ENCODE measurements at places on chromosomes 2 and 18. TPM values are rescaled to one million over a fixed set of nuclear protein-coding genes. Genes with fewer than 3 reads are reported as not detected.

GRCh38 chr2:240224676-240225075 lies 84.2 kb upstream of the OTOS start:
- DNase-seq: peak; percentile 39

DNA sequence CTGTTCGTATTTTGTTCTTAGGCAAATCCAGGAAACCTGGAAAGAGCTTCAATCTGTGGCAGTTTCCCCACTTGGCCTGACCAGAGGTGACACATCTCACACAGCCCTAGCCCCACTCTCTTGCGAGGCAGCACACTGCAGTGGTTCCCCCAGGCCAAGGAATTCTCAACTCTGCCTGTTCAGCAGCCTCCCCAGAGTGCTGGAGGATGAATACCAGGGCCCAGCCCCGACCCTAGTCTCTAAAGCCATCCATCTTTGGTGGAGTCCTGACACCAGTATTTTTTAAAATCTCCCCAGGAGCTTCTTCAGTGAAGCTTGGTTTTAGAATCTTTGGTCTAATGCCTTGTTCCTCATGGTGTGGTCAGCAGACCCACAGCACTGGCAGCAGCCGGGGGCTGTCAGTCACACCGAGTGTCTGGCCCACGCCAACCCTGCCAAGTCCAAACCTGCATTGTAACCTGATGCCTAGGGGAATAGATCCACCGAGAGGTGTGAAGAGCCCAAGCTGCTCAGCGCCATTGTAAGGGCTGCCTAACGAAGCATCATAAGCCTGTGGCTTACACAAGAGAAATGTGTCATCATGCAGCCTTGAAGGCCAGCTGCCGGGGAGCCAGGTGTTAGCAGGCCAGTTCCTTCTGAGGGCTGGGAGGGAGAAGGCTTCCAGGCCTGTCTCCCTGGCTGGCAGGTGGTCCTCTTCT lies 428.7 kb upstream of the ID2 start:
- peak; percentile 41 for DNase-seq

DNA sequence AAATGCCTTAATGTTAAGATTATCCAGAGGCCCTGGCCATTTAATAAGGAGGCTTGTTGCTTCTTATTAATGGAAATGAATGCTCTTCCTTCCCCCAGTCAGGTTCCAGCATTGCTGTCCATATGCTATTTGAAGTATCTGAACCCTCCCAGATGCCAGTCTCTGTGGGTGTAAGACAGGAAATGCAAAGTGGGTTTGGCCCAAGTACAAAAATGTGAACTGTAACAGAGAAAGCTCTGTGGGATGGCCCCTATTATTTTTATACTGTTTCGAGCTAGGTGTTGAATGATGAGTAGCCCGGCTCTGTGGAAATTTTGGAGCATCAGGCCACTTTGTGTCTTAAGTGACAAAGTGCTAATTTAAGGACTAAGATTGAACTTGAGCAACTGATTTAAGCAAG lies 141.0 kb downstream of the UXS1 start:
- DNase-seq: peak; percentile 69

NDC80 gene
- total RNA-seq: 0.26 TPM

DNA sequence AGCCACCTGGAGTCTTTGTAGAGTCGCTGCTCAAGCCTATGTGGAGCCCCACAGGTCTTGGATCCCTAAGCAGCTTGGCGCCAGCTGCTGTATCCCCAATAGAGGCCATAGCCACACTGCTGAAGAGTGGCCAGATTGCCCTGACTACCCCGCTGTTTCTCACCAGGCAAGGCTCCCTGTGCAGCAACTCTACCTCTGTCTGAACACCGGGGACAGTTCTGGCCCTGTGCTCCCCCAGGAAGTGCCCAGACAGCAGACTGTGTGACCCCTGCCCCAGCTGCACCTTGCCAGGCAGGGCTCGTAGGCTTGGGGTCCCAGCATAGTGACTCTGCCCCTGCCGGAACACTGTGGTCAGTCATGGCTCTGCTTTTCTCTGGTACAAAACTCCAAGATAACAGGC lies 53.5 kb upstream of the GALNT13 start:
- DNase-seq: no peak

DNA sequence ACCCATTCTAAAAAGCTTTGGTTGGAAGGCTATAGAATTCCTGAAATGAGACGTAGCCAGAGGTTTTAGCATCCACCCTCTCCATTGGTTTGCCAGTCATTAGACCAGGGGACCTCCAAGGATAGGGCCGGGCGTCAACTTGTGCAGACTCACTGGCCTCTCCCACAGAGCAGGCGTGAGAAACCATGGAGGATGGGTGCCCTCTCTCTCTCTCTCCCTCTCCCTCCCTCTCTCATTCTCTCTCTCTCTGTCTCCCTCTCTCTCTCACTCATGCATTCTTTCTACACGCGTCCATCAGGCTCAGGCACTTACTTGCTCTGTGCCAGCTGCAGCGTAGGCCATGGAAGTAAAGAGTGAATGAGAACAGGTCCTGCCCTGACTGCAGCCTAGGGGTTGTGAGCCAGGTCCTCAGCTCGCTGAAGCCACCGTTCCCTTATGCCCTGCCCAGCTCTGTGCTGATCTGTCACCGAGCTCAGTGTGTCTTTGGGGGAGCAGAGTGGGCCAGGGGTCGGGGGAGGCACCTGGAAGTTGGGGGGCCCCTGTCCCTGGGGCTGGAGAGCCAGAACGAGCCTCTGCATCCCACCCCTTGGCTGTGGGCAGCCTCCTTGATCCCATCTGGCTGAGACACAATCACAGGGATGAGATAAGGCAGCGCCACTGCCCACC lies 304.4 kb upstream of the HS6ST1 start:
- DNase-seq: no peak

- DNase-seq: no peak
Measured at GRCh38 chr2:121203591-121204249, 81.3 kb downstream of the TFCP2L1 start.

AQP4 gene
- total RNA-seq: not detected

- DNase-seq: no peak
Measured at GRCh38 chr2:129375632-129376425, 603.6 kb upstream of the RAB6C start.

DNA sequence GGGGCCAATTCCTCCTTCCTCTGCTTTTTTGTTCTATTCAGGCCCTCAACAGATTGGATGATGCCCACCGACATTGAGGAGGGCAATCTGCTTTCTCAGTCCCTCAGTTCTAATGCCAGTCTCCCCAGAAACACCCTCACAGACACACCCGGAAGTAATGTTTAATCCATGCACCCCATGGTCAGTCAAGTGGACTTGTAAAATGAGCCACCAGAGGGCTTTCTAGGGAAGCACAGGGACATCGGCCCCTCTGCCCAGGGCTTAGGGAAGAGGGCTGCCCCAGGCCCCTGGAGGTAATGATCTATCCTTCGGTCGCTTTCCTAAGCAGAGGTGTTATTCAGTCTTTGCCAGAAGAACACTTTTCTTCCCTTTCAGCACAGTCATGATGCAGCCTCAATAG lies 107.4 kb downstream of the PDCL3 start:
- DNase-seq: no peak

DNA sequence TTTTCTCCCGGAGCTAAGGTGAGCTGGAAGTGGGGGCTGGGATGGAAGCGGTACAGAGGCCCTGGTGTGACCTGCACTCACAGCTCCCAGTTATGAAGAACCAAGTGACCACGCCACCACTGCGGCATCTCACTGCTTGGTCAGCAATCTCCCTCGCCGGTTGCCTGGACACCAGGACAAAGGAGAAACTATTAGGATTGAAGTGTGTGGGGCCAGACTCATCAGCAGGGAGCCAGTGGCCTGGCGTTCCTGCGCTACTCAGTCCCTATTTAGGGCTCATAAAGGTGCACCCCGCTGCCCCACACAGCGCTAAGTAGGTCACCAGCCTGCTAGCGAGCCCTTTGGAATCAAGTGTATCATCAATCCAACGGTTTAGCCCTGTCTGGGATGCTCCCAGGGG lies 82.9 kb downstream of the ZCCHC2 start:
- no peak for DNase-seq

GRCh38 chr18:76488190-76488589 lies 6.9 kb downstream of the ZNF516 start:
- DNase-seq: no peak

- DNase-seq: no peak
Measured at GRCh38 chr2:134307334-134307733, 53.5 kb downstream of the MGAT5 start.

- peak; percentile 96 for DNase-seq
Measured at GRCh38 chr2:20578895-20579825, 71.7 kb downstream of the HS1BP3 start.

GNLY gene
- total RNA-seq: not detected

HEATR5B gene
- total RNA-seq: 20.4 TPM

VWC2L gene
- total RNA-seq: not detected

GRCh38 chr2:7954234-7954633 lies 727.6 kb upstream of the ID2 start:
- DNase-seq: no peak

TMEM178A gene
- total RNA-seq: 0.51 TPM

RAB17 gene
- 2.4 TPM for total RNA-seq

TDRD15 gene
- not detected for total RNA-seq

CYP27A1 gene
- 0.13 TPM for total RNA-seq

DNA sequence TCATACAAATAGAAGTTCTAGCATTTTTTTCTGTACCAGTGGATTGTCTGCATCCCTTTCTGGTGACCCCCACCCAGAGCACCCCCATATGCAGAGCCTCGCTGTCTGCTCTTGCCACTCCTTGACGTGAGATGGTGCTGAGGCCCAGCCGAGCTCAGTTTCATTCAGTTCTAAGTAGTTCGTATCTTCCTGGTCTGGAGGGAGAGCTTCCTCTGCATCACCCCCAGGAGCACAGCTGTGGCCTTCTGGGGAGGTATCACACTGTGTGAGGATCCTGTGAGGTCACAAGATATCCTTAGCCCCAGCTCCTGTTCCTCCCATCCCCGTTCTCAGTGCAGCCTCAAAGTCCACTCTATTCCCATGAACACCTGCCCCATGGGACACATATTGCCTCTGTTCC lies 132.7 kb downstream of the PTGR3 start:
- DNase-seq: no peak

- no peak for DNase-seq
Measured at GRCh38 chr2:223522796-223523195, 79.4 kb downstream of the SCG2 start.

- DNase-seq: no peak
Measured at GRCh38 chr2:239831861-239832489, 193.2 kb downstream of the NDUFA10 start.

DNA sequence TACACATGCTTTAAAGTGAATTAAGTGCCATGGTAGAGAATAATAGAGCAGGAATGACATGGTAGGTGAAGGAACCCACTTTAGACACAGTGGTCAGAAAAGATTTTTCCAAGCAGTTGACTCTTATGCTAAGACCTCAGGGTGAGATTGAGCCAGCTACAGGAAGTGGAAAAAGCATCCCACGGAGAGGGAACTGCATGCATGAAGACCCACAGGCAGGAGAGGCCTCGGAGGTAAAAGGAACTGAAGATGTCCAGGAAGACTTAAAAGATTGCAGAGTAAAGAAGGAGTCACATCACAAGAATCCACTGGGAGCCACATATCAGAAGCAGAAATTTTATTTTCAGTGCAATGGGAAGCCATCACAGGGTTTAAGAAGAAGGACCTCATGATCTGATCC lies 499.2 kb upstream of the FAM98A start:
- DNase-seq: no peak

DNA sequence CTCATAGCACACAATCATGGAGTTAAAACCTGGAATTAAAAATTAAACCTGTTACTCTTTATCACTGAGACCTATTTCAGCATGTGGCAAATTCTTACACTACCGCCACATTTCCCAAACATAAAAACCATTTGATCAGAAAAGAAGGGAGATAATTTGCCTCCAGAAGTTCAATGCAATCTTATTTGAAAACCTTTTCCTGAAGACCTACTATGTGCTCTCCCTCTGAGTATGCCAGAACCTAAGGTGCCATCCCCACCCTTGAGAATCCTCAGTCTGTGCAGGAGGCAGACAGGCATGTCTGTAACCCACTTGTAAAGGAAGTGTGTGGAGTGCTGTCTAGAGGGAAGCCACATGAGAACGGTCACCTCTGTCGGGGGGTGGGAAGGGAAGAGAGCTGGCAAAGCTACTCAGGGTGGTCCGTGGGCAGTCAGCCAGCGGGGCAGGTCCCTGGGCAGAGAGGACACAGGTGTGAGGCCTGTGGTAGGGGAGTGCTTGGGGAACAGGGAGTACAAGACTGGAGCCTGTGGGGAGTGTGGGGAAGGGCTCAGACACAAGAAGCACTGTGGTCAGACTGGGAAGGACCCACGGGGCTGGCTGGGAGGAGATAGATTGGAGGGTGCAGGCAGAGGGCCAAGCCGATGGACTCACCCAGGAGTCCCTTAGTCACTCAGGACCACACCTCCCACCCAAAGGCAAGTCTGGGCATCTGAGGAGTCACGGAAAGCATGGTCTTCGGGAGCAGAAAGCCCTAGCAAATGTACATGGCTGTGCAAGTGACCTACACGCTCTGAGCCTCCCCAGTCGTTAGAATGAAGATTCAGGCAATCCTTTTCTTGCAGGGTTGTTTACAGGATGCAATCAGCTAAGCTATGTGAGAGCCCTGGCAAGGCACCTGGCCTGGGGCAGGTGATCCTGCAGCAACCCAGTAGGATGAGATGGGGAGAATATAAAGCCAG lies 22.8 kb downstream of the CRACDL start:
- DNase-seq: peak; percentile 88

DNA sequence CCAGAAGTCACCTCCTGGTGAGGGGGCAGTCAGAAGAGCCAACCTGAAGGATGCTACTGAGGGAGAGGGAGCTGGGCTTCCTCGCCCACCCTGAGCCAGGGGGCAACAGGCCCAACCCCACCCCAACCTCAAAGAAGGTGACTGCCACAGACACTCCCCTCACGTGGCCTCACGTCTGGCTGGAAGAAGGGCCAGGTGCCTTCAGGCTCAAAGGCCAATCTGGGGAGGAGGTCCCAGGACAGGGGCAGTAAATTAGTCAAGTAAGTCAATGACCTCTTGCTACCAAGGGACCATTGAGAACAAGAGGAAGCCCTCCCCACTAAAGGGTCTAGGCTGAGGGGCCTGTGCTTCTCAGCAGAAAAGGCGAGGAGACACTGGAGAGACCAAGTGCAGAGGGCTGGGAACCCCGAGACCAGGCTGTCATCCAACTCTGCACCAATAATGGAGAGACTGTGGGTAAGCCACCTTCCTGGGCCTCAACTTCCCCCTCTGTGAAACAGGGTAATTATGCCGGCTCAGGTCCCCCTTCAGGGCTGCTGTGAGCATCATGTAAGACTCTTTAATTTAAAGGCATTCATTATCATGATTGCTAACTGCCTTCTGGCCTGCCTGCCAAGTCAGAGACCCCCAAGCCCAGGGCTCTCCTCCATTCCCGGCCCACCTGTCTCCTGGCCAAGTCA lies 20.2 kb upstream of the TNS1 start:
- no peak for DNase-seq

SRD5A2 gene
- under 0.01 TPM for total RNA-seq
